D341Med (cell line): ENCODE measurements at places on chromosomes 2 and 18.

DNA sequence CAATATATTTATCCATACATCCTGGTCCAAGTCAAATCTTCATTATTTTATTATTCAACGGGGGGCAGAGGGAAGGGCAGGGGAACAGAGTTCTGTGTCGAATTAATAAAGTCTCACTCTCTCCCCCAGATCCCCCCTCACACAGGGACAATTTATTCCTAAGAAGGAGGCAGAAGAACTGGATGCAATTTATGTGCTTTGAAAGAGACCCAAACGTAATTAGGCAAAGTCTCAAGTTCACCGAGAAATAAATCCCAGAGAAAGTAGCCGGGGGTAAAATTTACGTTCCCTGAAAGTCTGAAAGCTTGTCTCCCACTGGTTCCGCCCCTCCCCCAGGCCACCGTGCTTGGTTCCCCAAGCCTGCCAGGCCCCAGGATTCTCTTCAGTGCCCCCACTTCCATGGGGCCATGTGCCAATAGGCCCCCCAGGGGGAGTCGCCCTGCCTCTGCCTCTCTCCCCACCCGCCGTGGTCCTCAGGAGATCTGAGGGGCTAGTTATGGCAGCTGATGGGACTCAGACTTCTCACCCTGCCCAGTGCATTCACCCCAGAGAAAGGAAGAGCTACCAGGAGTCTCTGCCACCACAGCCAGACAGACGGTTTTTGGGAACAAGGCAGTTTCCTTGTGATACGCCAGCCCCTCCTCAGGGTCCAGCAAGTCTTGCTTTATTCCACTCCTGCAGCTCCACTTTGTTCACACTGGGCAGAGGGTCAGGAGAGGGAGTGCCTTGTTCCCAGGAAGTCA, 215.5 kb downstream of the CYP26B1 start:
- DNase-seq: peak; percentile 11

- DNase-seq: no peak
Measured at GRCh38 chr18:22185273-22185672, 15.9 kb downstream of the GATA6 start.

GRCh38 chr2:113245276-113245711, 33.4 kb downstream of the PAX8 start:
- DNase-seq: no peak

GRCh38 chr2:111053825-111054515, 66.7 kb upstream of the BCL2L11 start:
- no peak for DNase-seq

DNA sequence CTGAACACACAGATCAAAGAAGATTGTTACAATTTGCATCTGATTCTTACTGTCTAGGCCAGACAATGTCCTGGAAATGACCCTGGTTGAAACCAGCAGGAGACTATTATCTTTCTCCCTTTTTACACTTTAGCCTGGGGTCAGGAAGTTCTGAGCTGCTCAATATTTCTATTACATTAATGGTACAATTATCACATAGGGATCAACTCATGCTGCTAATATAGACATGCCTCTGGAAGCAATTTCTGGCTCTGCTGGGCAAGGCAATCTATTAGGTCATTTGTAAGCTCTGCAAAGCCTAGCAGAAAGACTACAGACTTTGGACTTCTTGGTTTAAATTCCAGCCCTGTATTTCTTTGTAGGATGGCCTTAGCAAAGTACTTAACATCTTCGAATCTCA, 205.3 kb downstream of the LRP1B start:
- DNase-seq: no peak

DNA sequence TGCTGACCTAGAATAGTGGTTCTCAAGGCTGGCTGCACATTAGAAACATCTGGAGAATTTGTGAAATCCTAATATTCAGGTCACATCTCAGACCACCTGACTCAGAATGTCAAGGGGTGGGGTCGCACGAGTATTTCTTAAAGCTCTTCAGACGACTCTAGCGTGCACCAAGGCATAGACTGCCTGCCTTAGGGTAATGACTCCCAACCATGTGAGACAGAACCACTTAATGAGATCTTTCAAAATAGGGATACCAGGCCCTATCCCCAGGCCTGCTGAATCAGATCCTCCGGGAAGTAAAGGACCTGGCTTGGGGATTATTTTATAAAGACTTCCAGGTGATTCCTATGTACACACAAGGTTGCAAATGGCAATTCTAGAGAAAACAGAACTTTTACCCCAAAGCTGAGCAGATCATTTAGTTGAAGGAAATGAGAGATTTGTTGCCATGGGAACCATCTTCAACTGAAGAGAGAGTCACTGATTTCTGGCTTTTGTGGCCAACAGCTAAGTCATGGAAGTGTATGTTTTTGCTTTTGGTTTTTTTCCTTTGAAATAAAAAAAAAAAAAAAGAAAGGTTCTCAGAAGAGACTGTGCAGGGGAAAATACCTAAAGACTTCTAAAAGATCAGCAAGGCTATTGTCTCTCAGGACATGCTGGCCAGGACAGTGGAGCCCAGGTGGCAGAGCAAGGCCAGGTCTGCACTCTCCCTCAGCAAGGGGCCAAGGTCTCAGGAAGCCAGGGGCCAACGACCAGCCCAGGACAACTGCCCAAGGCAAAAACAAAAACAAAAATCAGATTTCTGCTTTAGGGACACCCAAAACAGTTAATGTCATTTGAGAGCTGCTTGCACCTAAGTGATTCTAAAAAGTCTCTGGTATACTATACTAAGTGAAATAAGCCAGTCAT, 15.3 kb upstream of the LOXHD1 start:
- DNase-seq: no peak

- DNase-seq: no peak
Measured at GRCh38 chr18:36350251-36350651, 52.7 kb downstream of the FHOD3 start.

- DNase-seq: no peak
Measured at GRCh38 chr2:240425236-240425615, 10.2 kb upstream of the GPC1 start.

GRCh38 chr2:3789256-3789655, 85.9 kb downstream of the DCDC2C start:
- no peak for DNase-seq

DNA sequence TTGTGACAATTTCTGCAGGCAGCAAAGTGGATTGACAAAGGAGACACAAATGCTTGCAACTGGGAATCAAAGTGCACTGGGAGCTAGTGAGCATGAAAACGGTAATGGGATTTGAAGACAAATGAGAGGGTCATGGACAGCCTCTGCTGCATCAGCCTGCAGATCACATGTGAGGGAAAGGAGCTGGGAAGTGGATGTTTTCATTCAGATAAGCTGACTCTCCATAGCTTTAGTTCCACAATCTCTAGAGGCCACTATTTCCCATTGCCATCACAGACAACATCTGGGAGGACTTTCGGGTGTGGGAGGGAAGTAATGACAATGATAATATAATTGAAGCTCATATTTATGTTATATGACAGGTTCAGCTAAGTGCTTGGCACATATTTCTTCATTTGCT, 28.4 kb downstream of the ADCYAP1 start:
- no peak for DNase-seq

- no peak for DNase-seq
Measured at GRCh38 chr2:128279009-128279408, 39.7 kb downstream of the HS6ST1 start.

DNA sequence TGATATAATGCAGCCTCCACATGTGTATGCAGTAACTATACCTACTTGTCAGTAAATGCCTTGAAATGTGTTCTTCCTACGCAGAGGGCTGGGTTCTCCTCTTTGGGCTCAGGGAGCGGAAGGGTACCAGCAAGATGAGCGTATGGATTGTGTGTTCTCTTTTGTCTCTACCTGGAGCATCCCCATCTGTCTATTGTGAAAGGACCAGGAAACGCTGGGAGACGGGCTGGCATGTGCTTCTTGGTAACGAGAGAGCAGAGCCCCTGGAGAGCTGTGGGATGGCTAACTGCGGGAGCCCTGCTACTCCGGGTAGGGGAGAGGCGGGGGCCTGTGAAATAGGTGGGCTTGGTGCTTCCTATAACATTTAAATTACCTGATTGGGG, 80.9 kb downstream of the BCL2 start:
- no peak for DNase-seq

DNA sequence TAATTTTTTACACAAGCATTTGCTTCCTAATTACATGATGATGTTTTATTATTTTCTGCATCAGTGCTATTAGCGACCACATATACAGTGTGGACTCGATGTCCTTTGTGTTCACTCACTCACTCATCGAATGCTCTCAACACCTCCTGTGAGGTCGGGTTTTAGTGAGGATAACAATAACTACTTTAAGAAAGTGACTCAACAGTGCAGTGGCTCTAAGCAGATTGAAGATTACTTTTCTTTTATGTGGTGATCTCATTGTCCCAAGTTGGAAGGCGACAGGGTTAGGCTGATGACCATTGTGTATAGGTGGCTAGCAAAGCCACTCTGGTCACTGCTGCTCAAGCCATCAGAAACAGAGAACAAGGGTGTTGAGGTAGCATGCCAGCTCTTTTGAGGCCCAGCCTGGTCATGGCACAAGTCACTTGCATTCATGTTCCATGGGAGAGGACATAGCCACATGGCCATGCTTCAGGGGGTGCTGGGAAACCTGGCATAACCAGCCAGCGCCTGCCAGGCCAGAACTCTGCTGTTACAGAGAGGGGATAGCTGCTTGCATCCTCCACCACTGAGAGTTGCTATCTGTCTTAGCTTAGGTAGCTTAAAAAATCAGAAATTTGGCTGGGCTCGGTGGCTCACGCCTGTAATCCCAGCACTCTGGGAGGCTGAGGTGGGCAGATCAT, 60.4 kb downstream of the PDCL3 start:
- DNase-seq: no peak

GRCh38 chr18:74963820-74964446, 245.0 kb downstream of the PTGR3 start:
- DNase-seq: peak; percentile 56

DNA sequence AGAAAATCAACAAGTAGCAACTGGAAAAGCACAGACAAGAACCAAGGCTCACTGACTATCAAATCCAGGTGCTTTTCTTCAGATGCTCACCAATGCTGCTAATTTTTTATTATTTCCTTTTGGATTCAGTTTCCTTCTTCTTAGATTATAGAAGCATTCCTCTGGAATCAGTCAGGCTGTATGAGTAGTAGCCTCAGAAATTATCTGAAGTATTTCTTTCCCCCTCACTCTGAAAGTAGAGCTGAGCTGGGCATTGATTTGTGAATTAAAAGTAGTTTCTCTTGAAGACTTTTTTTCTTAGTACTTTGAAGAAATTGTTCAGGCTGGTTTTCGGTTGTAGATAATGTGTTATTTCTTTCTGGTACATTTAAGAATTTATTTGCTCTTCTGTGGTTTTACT, 273.7 kb downstream of the NOL4 start:
- DNase-seq: no peak

GRCh38 chr2:218015586-218016521, 13.1 kb upstream of the TNS1 start:
- DNase-seq: no peak

GRCh38 chr18:57668021-57668420, 46.4 kb upstream of the NARS1 start:
- DNase-seq: no peak

DNA sequence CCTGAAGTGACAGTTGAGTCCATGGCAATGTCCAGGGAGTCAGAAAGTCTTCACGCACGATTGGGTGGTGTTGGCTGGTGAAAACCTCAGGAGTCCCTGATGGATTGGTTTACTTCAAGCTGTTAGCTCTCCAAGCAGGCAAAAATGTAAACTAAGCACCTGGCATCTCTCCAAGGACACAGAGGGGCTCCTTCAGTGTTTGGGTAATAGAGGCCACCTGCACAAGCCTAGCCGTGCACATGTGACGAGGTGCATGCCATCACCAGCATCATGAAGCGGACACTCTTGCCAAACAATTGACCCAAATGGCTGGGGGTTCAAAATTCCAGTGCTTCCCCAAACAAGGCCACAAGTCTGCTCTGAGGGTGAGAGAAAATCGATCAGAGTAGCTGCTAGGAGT, 104.7 kb upstream of the CD302 start:
- no peak for DNase-seq

GRCh38 chr2:193556766-193557470, 1362.2 kb upstream of the TMEFF2 start:
- no peak for DNase-seq

DNA sequence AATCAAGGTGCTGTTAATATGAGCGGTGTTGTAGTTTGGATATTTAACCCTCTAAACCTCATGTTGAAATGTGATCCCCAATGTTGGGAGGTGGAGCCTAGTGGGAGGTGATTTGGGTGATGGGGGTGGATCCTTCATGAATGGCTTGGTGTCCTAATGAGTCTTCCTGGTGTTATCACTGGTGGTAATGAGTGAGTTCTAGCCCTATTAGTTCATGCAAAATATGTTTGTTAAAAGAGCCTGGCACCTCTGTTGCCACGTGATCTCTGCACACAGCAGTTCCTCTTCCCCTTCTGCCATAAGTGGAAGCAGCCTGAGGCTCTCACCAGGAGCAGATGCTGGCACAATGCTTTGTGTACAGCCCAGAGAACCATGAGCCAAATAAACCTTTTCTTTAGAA, 158.4 kb downstream of the FMNL2 start:
- no peak for DNase-seq

DNA sequence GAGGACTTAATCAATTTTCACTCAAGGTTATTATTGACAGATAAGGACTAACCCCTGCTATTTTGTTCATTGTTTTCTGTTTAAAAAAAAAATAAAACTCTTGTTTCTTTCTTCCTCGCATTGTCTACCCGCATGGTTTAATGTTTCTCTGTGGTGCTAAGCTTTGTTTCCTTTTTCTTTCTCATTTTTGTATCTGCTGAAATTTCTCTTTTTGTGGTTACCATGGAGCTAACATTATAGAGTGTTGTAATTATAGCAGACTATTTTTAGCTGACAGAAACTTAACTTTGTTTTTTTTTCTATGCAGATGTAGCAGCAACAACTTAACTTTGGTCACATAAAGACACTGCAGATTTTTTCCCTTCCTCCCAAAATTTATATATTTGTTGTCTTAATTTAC, 43.1 kb upstream of the CHN1 start:
- DNase-seq: no peak

- no peak for DNase-seq
Measured at GRCh38 chr2:146489386-146489785, 1355.4 kb upstream of the ACVR2A start.

DNA sequence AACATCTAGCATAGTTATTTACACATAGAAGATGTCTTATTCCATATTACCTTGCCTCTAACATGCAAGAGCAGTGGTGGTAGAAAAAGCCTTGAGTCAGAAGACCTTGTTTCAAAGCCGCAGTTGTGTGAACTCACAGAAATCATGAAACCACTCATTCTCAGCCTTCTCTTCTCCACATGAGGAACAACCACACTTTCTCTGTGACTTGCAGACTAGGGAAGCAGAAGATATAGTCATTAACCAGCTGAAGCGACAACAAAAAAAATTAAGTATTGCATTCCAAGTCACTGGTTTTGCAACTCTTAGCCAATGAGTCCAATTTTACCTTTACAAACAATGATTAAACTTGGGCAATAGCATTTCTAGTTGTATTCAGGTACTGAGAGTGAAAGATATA, 19.0 kb downstream of the TWSG1 start:
- DNase-seq: no peak

GRCh38 chr2:177753682-177754491, 318.7 kb downstream of the PDE11A start:
- peak; percentile 54 for DNase-seq

DNA sequence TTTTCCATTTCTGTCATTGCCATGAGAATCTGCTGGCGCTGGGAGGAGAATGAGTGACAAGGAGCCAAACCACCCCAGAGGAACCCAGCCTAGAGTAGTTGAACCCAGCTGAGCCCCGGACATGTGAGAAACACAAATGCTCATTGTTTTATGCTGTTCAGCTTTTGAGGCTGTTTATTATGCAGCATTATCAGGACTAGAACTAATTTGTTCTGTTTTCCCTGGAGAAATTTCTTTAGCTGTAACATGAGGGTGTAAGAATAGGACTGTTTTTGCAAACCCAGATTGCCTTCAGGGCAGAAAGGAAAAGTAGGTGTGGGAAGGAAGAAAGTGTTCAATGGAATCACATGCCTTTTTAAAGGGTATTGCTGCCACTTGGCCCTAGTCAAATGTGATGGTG, 28.5 kb upstream of the DOCK10 start:
- no peak for DNase-seq
